ENCODE measurements at places on chromosomes 2 and 18. TPM values are rescaled to one million over a fixed set of nuclear protein-coding genes. Genes with fewer than 3 reads are reported as not detected.

EMILIN1 gene
- 77.4 TPM for total RNA-seq

NOL4 gene
- total RNA-seq = not detected

E2F6 gene
- total RNA-seq = 22.5 TPM

MDH1B gene
- 0.19 TPM for total RNA-seq

All from mesenteric fat pad (tissue), 1 donor.